ENCODE measurements at places on chromosomes 1 and 21.

DNA sequence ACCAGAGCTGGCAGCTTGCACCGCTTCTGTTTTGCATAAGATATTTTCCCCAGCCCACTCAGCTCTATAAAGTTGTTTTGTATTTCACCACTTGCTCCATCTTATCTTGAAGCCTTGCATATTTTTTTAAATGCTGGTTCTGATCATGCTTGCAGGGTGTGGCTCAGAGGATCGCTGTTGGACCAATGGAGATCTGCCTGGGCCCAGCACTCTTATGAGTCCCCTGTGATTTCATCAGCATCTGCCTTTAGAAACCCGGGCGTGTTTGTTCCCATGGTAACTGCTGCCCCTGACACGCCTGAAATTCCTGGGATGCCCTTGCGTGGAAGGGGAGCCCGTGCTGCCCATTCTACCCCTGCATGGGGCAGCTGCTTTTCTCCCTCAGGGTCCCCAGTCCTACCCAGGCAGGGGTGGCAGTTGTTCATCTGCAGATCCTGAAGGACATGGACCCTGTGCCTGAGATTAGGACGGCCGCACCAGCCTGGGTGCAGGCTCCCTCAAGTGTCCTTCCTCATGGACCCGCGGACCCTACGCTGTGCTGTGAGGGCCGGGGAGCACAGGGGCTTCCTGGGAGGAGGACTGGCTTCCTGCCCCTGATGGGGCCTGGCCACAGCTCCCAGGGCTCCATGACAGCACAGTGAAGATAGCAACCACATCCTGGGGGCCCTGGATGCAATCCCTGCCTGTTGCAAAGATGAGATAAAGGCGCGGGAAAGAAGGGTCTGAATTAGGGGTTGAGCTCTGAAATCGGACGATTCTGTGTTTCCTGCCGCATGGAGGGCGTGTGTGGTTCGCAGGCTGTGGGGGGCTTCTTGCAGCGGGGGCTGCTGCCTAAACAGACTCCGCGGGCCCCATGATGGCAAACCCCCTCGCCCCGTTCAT lies 226.5 kb downstream of the SDCCAG8 start:
- H3K27ac ChIP-seq, result peak overlapping the region; percentile 47
- no peaks in the 10 kb centered on the region for H3K4me1 ChIP-seq
- H3K36me3 ChIP-seq, result no peaks in the 10 kb centered on the region
- peak; percentile 67 for DNase-seq
- H3K27me3 ChIP-seq, result peaks cover 14% of the 10 kb centered on the region

- H3K36me3 ChIP-seq, result no peaks in the 10 kb centered on the region
- DNase-seq, result no peak
- no peak overlapping the region for H3K4me3 ChIP-seq
- H3K27ac ChIP-seq, result no peak overlapping the region
- H3K4me1 ChIP-seq, result no peaks in the 10 kb centered on the region
Observed at GRCh38 chr21:23955135-23955843, 1652.0 kb downstream of the MRPL39 start.

DNA sequence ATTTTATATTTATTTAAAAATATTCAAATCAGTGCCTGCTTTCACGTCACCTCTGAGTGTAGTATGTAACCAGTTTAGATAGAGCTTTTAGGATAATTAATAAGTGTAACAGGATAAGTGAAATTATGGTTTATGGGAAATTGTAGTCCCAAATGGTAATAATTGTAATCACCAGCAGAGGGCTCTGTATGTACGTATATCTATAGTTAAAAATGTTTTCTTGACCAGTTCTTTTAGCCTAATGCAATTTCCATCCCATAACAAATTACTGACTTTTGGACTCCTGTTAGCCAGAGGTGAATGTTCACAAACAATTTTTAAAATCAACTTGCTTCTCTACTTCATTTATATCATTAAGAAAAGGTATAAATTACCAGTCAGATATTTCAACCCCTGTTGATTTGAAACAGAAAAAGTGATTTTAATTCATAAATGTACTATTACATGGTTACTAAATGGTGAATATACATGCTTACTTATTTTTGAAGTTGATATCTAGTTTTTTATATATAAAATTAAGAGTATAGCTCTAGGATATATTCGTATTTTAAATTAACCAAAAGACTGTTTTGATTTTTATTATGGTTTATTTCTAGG lies 25.3 kb downstream of the SLC30A7 start:
- H3K27ac ChIP-seq, result no peak overlapping the region
- peaks cover 64% of the 10 kb centered on the region for H3K36me3 ChIP-seq
- peaks cover 21% of the 10 kb centered on the region for H3K27me3 ChIP-seq
- H3K4me3 ChIP-seq, result no peak overlapping the region
- no peak for DNase-seq

GRCh38 chr1:2351723-2352122 lies 39.6 kb downstream of the MORN1 start:
- H3K4me1 ChIP-seq, result no peaks in the 10 kb centered on the region
- no peak for DNase-seq
- H3K4me3 ChIP-seq, result no peak overlapping the region
- no peaks in the 10 kb centered on the region for H3K36me3 ChIP-seq

DNA sequence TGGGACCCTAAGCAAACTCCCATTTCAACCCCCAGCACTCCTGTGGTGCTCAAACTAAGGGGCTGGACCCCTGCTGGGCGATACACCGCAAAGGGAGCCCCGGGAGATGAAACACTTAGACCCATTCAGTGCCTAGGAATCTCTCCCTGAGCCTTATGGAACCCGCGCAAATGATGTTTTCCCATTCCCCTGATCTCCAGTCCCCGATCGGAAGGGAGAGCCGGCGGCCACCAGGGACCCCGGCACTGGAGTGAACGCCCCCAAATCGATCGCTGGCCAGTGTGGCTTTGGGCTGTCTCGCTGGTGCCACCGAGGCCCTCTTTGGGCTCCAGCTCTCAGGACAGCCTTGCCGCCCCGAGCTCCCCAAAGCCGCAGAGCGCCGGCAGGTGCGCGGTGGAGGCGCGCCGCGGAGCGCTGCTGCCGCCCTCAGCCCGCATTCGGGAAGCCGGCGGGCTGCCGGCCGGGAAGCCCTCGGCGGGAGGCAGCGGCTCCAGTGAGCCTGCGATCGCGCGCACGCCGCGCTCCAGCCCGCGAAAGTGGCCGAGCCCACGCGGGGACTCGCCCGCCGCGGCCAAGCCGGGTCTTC lies 1.1 kb downstream of the PLXNA2 start:
- no peaks in the 10 kb centered on the region for H3K27me3 ChIP-seq
- H3K4me1 ChIP-seq, result peaks cover 11% of the 10 kb centered on the region
- H3K27ac ChIP-seq, result no peak overlapping the region
- H3K36me3 ChIP-seq, result peaks cover 48% of the 10 kb centered on the region
- DNase-seq, result peak; percentile 75

- no peaks in the 10 kb centered on the region for H3K4me1 ChIP-seq
- no peaks in the 10 kb centered on the region for H3K36me3 ChIP-seq
- H3K4me3 ChIP-seq, result no peak overlapping the region
- H3K27ac ChIP-seq, result no peak overlapping the region
Observed at GRCh38 chr21:21439761-21440160, 441.6 kb downstream of the NCAM2 start.

DNA sequence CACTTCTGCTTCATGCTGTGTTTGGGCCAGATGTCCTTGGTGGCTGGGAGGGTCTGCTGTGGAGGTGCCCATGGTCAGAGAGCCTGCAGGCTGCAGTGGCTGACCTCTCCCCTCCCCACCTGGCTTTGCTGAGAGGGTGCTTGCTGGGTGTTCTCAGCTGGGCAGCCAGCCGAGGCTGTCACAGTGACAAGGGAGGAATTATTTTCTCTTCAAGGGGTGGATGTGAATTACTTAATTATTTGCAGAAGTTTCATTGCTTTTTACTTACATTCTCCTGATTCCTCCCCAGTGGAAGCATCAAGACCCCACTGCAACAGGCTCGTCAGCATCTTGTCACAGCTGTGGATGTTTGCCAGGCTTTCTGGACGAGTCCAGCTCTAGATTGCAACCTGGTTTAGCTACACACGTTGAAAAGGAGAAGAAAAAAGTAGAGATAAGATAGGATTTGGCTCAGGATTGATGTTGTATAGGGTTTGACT lies 70.3 kb downstream of the GALNT2 start:
- no peak overlapping the region for H3K4me3 ChIP-seq
- DNase-seq, result no peak
- no peaks in the 10 kb centered on the region for H3K27me3 ChIP-seq
- H3K36me3 ChIP-seq, result no peaks in the 10 kb centered on the region
- no peak overlapping the region for H3K27ac ChIP-seq

DNA sequence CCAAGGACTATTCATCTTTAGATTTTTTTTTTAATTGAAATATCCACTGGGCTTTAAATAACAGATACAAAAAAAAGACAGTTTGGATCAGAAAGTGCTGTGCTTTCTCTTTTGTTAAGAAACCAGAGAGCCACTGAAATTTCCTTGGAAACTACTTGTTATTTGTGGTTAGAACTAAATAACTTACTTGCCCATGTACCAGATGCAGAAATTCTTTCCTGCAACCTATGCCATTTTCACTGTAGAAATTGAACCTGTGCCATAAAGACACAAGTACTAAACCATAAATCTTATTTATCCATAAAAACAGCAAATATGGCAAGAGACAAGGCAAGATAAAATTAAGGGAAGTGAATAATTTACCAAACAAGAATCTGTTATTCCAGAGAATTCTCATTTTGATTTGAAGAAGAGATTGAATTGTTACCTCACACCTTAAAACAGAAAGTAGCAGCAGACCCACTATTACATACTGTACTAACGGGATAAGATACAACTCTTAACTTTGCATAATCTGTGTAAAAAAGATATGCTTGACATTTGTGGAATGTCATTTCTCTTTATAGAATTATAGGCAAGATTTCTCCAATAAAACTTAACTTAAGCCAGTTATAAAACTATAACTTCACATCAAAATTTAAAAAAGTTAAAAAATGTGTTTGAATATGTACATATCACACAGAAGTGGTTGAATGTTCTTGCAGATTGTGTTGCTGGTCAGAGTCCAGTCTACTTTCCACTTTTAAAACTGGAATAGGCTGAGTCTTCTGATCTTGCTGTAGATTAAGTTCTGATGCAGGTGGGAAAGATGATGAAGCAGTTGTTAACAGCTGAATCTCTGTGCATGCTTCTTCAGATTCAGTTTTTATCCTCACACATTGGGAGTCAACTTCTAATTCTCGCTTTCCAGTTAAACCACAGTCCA lies 6.3 kb upstream of the PHTF1 start:
- H3K36me3 ChIP-seq, result peaks cover 43% of the 10 kb centered on the region
- H3K4me3 ChIP-seq, result no peak overlapping the region
- no peak for DNase-seq
- H3K27ac ChIP-seq, result no peak overlapping the region
- no peaks in the 10 kb centered on the region for H3K4me1 ChIP-seq

- H3K36me3 ChIP-seq, result peaks cover 7% of the 10 kb centered on the region
- peak overlapping the region; percentile 83 for H3K27ac ChIP-seq
- H3K4me3 ChIP-seq, result peak overlapping the region; percentile 42
- peak; percentile 89 for DNase-seq
Observed at GRCh38 chr1:205450448-205450847, 5.4 kb downstream of the BLACAT1 start.

Data from endodermal cell (in vitro differentiated cells).